ENCODE measurements at places on chromosomes 1 and 21.

DNA sequence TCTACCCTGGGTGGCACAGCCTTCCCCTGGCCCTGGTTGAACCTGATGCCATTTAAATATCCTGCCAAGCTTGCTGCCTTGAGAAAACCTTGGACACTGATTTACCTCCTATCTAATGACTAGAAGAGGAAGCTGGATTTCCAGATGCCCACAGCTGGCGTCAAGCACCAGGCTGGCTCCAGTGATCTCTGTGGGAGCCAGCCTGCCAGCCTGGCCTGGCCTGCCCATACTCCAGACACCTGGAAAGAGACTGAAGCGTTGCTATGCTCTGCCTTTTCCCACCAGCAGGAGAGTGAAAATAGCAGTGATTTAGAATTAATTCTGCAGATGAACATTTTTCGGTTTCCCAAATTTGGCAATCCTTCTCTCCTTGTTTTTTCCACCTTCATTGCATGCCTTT is 11.5 kb upstream of the EIF4G3 start:
- no peak for DNase-seq

DNA sequence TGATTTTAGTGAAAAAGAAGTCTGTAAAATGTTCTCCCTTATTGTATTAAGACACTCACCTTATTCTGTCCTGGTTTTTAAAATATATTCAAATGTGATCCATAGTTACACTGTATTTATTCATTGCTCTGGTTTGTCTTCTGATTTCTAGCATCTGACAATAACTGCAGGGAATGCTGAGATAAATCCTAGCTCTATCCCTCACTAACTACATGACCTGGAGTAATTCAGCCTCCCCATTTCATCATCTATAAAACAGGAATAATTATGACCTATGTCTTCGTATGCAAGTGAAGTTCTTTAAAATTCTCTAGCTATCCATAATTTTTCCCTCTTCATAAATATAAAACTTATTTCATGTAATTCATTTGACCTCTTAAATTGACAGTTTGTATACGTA is 104.0 kb upstream of the ESRRG start:
- DNase-seq = no peak

DNA sequence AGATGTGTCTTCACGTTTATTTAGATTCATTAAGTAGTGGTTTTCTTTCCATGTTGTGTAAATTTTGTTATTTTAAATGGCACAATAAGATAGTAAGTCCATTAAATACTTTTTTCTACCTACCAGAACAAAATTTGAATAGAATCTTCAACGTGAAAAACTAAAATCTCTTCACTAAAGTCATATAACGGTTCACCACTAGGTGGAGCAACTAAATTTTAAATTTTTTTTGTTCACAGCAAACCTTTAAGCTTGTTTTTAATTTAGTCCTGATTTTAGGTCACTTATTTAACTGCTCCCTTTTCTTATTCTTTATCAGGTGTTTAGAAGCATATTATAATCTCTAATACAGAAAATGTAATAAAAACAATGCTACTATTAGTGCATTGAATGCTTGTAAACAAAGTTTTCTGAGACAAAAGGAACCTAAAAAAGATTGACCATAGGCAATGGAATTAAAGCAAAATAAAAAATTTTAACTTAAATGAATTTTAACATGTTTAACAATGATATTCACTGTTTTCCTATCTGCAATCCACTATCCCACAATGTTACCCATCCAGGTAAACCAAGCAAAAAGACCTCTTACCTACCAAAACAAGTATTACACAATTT is 28.3 kb upstream of the PKN2 start:
- peak; percentile 29 for DNase-seq

DNA sequence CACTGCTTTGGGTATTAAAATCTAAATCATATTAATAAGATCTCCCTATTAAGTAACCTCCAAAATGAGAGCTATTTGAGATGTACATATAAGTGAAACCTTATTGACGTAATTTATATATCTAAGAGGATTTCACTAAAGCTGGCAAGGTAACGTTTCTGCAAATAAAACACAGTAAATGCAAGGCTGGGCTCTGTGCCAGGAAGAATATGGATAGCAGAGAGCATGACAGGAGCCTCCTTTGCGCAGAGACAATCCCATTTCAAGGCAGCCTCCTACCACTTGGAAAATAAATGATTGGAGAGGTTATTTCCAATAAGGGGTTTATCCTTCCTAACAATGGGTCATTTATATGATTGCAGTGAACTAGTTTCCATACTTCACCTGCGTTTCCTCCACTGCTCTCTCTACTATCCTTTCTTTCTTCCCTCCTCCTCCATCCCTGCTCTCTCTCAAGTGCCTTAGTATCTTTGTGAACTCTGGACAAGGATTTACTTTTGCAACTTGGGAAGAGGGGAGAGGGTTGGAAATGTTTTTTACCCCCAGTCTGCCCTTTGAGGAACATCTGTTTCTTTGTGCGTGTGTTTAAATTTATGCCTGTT is 3.0 kb upstream of the NFIA start:
- no peak for DNase-seq

DNA sequence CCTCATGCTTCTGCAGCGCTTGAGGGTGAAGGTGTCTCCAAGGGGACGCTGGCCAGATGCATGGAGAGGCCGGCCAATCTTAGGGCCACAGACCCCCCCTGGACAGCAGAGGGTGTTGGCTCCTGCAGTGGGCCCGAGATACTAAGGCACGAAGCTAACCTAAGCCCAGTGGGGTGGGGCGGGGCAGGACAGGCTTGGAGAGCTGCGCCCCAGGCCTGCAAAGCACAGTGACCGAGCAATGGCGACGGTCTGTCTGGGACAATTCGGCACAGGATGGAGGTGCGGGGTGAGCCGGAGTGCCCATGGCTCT is 1.3 kb downstream of the FNDC10 start:
- DNase-seq = no peak

- no peak for DNase-seq
These were observed 1038.9 kb downstream of the BRINP3 start for GRCh38 chr1:189438808-189439207.

Data from EL (cell line).